ENCODE measurements at places on chromosomes 6 and 20. TPM values are rescaled to one million over a fixed set of nuclear protein-coding genes. Genes with fewer than 3 reads are reported as not detected.
A peak's percentile ranks its signal among the peaks of the same experiment; 100 is the strongest.

Gene SMIM26
- 65.3 TPM for total RNA-seq

Gene ADGB
- total RNA-seq: not detected

Gene HLA-G
- 0.56 TPM for total RNA-seq

Gene SUMO4
- 3.4 TPM for total RNA-seq

DNA sequence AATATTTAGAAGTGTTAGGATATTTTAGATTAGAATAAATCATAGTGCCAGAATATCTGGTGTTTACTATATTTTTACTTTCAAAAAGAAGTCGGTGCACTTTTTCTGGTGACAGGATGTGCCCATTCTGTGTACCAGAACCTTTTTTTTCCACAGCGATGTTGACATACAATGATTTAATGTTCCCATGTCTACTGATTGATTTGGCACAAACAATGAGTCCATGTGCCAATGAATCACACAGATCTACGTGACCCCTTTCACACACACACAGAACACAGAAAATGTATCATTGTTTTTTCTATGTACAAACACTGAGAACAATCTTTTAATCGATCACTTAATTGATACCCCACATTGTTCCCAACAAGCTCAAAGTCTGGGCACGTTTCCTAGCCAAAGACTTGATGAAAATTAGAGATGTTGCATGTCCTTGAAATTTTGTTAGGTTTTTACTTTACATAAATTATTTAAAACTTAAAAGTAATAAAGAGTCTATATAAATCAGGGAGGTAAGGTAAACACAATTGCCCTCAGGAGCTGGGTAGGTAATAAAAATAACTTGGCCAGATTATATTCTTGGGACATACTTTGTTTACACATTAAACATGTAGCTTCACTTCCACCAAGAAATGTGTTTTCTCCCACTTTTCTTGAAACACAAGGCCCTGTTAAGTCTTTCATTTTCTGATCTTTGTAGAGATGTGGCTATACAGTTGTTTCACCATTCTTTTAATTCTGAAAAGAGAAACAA is 36.4 kb upstream of the SOX4 start:
- DNase-seq: no peak

GRCh38 chr6:86961455-86962200 is 24.3 kb downstream of the HTR1E start:
- DNase-seq: no peak

DNA sequence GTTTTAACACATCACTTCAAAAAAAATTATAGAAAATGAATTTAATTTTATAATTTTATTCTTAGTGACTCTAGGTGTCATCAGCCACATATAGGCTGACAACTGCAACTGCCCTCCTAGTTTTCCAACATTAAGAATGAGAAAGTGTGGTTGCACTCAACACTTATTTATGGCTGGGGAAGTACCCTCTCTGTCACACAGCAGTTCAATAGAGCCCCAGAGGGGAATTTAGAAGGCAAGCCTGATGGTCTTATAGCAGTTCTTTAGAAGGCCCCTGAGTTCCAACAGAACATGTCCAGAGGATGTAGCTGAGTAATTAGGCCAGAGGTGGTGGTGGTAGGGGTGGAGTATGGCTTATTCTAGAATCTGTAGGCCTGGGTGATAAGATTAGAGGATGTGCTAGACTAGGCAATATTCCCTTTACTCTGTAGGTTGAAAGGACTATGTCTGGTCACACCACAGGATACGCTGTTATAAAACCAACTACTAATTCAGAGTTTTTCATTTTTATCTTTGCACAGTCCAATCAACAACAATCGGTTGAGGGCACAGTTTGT is 226.5 kb upstream of the CITED2 start:
- DNase-seq: no peak

DNA sequence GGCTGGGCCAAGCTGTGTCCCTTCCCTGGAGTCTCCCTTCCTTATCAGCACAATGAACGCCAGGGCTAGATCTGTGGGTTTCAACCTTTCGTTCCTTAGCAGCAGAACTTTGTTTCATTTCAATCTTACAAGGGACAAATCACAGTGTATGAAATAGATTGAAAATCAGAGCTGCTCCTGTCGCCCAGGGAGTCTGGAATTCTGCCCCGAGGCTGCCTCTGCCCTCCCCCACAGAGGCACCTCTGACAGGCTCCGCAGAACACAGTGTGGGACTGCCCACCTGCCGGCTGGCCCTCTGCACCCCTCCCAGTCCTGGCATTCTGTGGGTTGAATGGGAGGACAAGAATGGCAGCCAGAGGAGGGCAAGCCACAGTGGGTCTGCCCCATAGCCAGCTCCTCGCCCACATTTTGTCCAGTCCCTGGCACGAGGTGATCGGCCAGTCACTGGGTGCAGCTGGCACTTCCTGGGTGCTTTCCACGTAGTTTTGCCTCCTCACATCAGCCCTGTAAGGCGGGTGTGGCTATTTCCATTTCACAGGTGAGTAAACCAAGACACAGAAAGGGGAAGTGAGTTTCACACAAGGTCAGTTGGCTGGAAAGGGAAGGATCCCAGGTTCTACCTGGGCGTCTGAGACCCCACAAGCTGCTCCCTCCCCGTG is 26.1 kb downstream of the MANBAL start:
- no peak for DNase-seq

- DNase-seq: no peak
Observed at GRCh38 chr6:10268111-10268510, 146.8 kb downstream of the TFAP2A start.

DNA sequence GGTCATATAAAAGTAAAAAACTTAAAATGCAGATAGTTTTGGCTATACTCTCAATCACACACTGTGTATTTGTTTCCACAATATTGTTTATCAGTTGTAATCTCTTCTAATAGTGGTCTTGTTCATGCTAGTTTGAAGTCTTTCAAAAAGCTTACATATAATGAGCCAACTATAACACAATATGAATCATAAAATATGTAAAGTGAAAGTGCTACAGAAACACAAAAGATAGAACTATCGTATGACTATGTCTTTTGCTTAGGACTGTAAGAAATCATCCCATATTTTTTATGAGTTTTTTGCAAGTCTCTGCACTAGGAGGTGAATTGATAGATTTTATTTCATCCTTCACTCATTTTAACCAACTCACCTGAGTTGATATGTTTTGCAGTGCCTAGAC is 136.0 kb downstream of the MMUT start:
- DNase-seq: no peak

GRCh38 chr20:31760519-31761240 is 21.6 kb downstream of the TPX2 start:
- DNase-seq: no peak

- DNase-seq: no peak
Observed at GRCh38 chr20:23492292-23492691, 1.4 kb downstream of the CST8 start.

- no peak for DNase-seq
Observed at GRCh38 chr6:21116736-21117135, 476.8 kb upstream of the SOX4 start.

DNA sequence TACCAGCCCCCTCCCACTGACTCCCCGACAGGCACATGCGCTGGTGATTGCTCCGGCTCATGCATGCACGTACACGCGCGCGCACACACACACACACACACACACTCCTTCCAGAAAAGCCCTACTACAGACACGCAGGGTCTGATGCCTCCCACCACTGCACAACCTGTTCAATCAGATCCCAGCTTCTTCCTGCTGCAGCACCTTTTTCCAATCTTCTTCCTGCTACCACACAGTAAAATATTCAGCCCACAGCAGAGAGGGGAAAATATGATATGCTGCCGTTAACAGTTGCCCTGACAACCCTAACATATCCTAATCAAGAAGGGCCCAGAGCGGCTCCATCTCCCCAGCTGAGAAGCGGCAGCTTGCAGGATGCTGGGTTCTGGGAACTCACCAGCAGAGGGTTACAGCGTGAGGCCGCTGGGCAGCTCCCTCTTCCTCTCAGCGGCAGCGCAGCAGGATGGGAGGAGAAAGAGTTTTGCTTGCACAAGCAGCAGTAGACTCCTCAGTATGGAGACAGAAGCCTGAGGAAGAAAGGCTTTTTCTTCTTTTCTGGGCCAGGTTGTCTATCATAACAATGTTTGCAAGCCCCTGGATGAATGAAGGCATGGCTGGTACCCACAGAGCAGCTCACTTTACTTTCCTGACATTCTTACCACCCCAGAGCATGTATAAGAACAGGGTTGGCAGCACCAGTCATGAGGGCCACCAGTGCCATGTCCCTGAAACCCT is 23.9 kb downstream of the MAP7 start:
- peak; percentile 27 for DNase-seq

GRCh38 chr20:61805365-61805764 is 260.3 kb downstream of the TAF4 start:
- no peak for DNase-seq

GRCh38 chr6:30983439-30983838 is at the start of gene MUC21:
Gene MUC21 (plus strand): TSS chr6:30983718. CDS start chr6:30983959, 241 bp downstream.
- no peak for DNase-seq

GRCh38 chr6:102229271-102229670 is 835.8 kb downstream of the GRIK2 start:
- DNase-seq: no peak

DNA sequence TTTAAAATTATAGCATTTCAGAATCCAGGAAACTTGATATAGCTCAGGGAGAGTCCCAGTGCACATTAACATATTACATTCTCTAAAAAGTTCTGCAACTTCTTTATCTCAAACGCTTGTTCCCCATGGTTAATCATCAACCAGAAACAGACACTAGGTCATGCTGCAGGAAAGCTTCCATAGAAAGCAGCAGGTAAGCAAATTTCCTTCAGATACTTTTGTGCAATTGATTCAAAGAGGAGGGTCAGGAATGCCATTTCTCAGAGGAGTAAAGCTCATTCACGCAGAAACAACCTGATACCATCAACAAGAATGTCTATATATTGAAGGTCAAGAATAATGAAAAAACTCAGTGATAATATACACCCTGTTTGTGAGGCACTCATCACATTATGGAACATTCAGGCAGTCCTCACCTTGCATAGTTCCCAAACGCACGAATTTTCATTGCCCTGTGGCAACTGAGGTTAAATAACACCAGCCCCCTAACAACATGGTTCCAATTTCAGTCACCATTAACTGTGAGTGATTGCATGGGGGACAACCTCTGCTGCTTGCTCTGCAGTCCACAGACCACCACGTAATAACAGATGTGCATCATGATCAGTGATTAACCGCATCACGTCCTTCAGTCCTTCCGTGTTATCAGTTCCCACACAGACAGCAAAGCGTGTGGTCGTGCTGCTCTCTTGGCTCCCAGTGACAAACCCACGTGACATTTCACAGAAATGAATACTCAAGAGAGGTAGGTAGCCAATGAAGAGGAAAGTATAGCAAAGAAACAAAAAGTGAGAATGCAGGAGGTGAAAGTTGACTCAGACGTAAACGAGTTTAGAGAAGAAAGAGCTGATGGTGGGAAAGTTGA is 95.7 kb downstream of the LY86 start:
- no peak for DNase-seq

DNA sequence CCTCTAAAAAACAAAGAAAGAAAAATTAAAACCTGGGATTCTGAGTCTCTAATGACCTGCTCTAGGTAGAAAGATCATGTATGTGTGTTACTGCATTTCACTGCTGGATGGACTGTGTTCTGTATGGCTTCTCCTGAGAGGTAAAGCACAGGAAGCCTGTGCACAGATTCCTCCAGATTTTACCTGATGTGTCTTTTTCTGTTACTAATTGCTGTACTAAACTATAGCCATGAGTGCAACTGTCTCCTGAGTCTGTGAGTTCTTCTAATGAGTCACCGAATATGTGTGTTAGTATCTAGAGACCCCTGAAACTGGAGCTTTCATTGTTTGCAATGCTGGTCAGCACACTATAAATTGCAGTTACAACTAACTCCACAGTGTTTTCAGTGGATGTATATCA is 270.8 kb downstream of the CDKAL1 start:
- no peak for DNase-seq

GRCh38 chr6:158552055-158552795 is 7.7 kb upstream of the TMEM181 start:
- no peak for DNase-seq

- DNase-seq: no peak
Observed at GRCh38 chr6:41132254-41132653, 21.9 kb downstream of the TREML1 start.

DNA sequence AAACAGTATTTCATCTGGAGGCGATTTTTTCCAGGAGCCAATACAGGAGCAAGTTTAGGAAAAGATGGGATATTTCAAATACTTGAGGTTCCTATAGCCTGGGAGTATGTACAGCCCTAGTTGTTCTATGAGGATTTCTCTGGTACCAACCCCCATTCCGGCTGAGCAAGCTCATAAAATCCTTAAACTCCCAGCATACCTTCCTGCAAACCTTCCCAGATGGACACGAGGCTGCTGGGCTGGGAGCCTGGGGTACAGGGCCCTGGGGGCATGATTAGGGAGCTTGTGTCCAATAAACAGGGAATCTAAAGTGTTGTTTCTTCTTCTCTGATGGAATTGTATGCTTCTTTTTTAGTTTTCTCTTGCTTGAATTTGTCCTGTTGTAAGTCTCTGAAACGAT is 1.5 kb downstream of the PRRC2A start:
- DNase-seq: no peak

DNA sequence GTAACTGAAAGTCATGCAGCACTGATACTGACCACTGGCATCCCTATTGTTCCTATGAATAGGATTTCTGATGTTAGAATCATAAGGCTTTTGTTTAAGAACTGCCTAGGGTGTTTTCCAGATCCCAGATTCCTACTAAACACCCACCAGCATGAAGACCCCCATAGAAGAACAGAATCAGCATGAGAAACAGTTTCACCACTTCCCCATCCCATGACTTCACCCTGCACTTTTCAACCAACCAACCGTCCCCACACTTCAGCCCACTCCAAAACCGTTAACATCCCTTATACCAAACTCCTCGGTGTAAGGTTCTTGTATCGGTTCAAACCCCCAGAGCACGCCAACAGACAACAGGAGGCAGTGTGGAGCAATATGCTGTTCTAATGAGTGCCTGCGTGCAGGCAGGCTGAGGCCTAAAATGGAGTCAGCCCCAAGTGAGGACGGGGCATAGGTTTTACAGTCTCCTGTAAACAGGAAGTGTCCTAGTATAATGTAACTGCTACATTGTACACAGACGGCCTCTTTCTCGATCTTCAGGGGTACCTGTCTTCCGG is 11.4 kb upstream of the SSTR4 start:
- no peak for DNase-seq

- DNase-seq: no peak
Observed at GRCh38 chr20:47782920-47783552, 2.2 kb downstream of the SULF2 start.

DNA sequence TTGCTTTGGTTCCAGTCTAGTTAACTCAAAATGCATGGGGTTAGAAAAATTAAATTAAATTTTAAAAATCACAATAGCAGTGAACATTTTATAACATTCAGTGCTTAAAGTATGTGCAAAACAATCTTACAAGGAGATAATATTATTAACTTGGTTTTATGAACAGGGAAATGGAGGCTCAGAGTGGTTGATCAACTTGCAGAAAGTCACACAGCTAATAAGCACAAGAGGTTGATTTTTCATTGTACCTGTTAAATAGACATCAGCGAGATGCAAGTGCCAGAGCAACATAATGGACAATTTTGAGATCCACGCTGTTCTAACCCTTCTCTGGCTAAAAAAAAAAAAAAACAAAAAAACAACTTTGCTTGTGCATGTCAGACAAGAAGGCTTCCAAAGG is 219.8 kb downstream of the TSHZ2 start:
- DNase-seq: no peak

- no peak for DNase-seq
Observed at GRCh38 chr6:77620278-77620882, 32.5 kb upstream of the MEI4 start.

All from mesothelial cell of epicardium (in vitro differentiated cells).